ENCODE measurements at places on chromosomes 13 and 19.

- DNase-seq: no peak
These were observed 20.2 kb downstream of the ZC3H13 start for GRCh38 chr13:46032341-46032740.

- no peak for DNase-seq
These were observed 23.4 kb upstream of the NDUFS7 start for GRCh38 chr19:1360126-1360817.

GRCh38 chr13:60787083-60787482 lies 390.1 kb downstream of the TDRD3 start:
- DNase-seq: no peak

GRCh38 chr19:27776020-27776419 lies 1436.9 kb downstream of the UQCRFS1 start:
- no peak for DNase-seq

DNA sequence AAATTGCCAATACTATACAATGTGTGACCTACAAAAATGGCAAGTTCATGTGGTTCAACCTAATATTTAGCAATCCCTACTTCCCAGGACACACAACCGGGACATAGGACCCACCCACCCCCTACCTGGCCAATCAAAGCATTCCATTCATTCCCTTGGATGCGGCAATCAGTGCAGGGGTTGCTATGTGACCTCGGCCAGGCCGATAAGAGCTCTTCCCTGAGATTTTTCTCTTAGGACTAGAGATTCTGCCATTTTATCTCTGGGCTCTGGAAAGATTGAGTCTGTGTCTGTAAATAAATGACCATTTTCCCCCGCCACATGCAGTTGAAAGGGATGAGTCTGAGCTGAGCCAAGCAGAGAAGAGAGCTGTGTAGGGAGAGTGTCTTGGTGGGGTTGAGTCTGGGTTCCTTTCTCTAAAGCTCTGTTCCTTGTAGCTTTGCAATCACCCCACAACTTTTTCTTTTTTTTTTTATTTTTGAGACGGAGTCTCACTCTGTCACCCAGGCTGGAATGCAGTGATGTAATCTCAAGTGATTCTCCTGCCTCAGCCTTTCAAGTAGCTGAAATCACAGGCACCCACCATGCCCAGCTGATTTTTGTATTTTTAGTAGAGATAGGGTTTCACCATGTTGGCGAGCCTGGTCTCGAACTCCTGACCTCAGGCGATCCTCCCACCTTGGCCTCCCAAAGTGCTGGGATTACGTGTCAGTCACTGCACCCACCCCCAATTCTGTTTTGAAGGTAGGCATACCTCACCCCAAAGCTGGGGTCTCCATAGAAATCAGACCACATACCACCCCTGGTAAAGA lies 7.4 kb downstream of the IFNL1 start:
- DNase-seq: no peak

DNA sequence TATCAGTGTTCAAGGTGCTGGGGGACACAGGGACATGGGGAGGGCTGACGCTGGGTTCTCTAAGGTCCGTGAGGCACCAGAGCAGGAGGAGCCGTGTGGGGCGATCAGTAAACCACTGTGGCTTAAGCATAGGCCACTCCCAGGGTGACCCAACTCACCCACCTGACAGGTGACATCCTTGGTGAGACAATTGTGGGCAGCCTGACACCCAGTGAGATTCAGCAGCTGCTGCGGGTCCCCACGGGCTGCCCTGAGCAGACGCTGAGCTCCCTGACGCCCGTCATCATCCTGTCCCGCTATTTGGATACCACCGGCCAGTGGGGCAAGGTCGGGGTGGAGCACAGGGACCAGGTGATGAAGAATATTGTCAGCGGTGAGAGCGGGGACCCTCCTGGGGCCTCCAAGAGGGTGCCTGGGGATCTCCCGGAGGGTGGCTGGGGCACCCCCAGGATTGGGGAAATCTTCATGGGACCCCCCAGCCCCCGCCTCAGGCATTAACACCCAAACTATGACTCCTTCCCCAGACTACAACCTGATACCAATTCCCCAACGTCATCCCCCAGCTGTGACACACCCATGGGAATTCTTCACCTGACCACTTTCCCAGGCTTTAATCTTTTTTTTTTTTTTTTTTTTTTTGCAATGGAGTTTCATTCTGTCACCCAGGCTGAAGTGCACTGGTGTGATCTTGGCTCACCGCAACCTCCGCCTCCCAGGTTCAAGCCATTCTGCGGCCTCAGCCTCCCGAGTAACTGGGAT lies 33.3 kb upstream of the SHFL start:
- no peak for DNase-seq

DNA sequence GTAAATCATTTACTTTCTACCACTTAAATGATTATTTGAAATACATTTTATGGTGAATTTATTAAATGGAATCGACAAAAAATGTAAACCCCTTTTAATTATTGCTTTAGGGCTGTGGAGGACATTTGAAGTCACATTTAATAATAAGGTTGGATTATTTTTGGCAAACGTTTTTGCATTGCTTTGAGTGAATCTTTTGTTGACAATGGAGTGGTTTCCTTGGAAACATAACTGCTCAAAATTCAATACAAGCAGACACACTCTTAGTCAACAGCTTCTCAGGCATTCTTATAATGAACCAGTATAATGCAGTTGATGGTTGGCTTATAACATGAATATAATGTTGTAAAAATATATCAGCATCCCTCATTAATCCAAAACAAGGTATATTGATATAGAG lies 104.7 kb downstream of the DCLK1 start:
- DNase-seq: no peak

GRCh38 chr13:50080911-50081678 lies 65.9 kb downstream of the KCNRG start:
- peak; percentile 52 for DNase-seq

DNA sequence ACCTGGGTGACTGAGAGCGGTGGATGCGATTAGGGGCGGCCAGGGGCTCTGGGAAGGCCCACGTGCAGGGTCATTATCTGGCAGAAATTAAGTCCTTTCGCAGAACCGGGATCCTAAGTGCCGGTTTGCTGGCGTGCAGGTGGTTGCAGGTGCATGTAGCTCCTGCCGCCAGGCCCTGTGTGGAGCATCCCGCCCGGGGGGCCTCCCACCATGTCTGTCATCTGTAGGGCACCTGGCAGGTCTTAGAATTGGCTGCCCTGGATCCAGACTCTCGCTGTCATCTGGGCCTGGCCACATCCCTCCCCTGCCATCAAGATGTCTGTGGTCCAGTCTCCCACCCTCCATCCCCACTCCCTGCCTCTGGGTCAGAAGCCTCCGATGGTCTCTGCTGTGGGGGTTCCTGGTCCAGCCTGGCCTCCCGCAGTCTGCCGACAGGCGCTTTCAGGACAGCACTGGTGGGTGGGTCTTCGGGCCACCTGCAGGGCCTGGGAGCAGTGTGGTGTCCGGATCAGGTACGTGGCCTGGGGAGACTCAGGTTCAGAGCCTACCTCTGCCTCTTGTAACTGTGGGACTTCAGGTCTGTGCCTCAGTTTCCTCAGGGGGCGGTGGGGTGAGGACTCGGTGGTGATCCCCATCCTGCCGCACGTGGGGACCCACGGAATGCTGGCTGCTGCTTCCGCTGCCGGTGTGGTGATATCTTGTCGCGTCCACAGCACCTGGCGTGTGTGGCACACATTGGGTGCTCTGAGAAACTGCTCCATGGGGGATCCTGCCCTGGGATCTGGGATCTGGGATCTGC lies 5.4 kb downstream of the GNA11 start:
- no peak for DNase-seq

GRCh38 chr19:35512831-35513627 lies 420 bp downstream of the DMKN start:
- no peak for DNase-seq

DNA sequence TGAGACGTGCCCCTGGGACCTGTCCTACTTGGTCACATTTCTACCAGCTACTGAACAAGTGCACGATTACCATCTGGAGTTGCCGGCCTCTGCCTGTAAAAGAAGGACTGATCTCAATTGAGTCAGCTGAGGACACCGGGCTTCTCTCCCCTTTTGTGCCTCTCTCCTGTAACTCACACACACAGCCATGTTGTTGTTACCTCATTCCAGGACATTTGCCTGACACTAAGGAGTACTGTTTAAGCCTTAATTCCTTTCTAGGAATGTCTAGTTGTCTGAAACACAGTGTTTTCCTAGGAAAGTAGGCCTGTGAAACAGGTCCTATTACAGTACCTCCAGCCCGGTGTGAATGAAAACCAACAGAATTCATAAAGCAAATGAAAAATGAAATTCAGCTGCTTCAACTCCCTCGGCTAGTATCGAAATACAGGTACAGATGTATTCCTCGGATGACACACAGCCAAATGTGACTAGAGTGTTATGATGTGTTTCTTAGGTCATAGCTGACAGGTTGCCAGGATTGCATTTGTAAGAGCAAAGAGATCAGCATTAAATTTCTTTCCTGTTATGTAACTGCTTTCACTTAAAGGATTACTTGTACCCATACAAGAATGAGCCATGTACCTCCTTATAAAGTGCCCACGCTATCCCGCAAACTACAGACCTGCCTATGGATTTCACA lies 152.0 kb upstream of the IRS2 start:
- DNase-seq: no peak

- no peak for DNase-seq
These were observed 3.6 kb downstream of the NACC1 start for GRCh38 chr19:13121551-13122274.

DNA sequence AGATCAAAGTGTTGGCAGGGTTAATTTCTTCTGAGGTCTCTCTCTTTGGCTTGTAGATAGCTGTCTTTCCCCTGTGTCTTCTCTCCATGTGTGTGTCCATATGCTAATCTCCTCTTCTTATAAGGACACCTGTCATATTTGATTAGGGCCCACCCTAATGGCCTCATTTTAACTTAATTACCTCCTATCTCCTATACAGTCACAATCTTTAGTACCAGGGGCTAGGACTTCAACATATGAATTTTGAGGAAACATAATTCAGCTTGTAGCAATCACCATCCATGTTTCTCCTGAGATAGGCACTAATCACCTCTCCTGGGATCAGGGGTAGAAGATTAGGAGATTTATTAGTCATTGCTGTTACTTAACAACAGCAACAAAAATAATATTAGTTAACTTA lies 196.1 kb upstream of the RXFP2 start:
- DNase-seq: no peak

- DNase-seq: no peak
These were observed 174.0 kb upstream of the LSM14A start for GRCh38 chr19:33998302-33998701.

DNA sequence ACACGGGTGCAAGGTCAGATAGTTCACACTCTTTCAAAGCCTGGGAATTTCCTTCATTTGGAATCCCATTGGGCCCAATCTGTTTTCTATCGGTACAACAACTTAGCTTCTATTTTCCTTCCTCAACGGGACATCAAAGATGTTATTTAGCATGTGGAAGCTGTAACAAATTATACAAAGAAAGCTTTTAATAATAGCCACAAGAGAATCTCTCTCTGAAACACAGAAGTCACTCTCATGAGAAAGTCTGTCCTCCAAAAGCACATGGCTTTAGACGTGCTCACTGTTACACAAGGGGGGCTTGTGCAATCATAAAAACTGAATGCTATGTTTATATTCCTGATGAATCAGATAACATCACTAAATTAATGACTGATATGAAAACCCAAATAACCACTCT lies 28.9 kb upstream of the CYSLTR2 start:
- no peak for DNase-seq

GRCh38 chr13:43569658-43570057 lies 217.1 kb downstream of the ENOX1 start:
- DNase-seq: no peak

DNA sequence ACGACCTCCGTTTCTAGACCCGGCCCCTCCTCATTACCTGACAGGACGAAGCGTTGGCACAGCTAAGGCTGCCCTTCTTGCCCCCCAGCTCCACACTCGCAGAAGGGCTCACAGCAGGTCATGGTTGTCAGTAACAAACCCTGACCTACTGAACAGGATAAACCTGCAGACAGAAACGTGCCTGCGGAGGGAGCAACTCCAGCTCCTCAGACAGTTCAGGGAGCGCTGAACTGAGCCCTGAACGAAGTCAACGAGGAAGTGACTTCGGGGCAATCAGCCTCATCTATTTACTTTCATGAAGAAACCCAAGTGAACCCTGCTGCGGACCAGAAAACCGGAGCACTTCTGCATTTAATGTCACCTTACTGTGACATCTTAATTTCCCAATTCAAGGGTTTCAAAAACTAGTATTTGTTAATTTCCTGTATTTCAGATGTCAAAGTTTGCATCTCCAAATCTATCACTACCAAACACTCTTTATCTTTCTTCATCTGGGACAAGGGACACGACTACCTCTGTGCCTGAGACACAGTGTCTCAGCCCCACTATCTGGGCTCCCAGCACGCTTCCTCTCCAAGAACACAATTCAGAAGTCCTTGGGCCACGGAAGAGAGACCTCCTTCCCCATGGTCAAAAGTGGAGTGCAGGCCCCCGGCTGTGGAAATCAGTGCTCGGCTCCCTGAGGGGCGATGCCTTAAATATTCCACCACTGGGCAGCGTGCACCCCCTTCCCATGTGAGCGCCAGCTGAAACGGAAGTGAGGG lies 40.2 kb downstream of the CARS2 start:
- no peak for DNase-seq

DNA sequence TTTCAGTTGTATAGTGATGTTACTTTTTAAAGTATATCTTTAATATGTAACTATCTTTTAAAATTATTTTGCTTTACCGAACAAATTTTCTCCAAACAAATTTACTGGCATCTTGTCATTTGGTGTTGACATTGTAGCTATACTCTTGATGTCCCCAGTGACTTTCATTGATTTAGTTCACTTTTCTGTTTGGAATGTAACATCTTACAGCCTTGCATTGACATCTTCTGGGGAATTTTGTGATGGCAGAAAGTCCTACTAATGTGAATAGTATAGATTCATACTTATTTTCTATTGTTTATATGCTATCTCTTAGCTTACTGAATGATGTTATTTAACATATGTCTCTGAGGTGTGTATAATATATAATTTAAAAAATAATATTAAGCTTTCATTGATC lies 800.9 kb upstream of the ATXN8OS start:
- DNase-seq: no peak

DNA sequence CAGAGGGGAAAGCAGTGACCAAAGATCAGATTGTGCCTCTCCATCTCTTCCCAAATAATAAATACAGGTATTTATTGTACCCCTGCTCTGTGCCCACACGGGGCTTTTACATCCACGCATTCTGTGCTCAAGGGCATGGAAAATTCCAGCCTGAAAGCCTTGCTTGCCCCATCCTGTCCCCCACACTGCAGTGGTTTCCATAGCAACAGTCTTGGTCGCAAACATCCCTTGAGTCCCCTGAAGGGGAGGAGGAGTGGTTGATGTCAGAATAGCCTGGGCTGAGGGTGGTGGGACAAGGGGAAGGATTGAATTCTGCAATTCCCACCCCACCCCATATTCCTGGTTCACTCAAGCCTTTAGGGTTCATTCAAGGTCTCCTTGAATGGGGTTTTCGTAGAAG lies 41.0 kb upstream of the USP29 start:
- no peak for DNase-seq

- DNase-seq: peak; percentile 49
These were observed 1.4 kb upstream of the RAVER1 start for GRCh38 chr19:10334588-10335351.

DNA sequence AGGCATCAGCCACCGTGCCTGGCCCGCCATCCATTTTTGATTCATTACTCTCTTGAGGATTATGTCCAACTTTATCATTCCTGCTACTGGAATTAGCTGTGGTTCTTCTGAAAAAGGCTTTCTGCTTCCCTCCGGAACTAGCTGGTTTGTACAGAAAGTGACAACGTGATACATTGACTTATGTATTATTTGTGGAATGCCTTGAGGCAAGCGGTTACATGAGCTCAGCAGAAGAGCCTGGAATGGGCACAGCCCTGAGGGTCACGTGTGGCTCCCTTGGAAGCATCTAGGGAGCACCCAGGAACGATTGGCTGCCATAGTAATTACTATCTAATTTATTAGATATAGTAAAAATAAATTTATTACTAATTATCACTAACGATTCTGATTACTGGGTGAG lies 14.4 kb upstream of the RETN start:
- no peak for DNase-seq

Data from activated naive CD4-positive, alpha-beta T cell treated with anti-CD3 and anti-CD28 coated beads, Interleukin-2, amount 50 U/mL, for 16 hours (primary cell).